LNCaP clone FGC (cell line): ENCODE measurements at places on chromosomes 6 and 20.

DNA sequence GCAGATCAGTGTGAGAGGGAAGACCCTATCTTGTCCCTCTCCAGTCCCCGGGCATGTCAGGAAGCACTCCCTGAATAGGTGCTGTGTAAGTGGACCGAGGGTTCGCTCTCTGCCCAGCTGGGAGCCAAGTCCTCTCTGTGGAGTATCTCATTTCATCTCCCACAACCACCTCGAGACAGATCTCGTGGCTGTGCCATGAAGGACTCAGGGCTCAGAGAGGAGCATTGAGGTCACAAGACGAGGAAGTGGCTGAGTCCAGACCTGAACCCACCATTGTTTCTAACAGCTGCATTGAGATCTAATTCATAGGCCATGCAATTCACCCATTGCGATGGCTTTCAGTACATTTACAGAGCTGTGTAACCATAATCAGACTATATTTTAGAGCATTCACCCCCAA lies 34.7 kb upstream of the STX16 start:
- no peak for DNase-seq

DNA sequence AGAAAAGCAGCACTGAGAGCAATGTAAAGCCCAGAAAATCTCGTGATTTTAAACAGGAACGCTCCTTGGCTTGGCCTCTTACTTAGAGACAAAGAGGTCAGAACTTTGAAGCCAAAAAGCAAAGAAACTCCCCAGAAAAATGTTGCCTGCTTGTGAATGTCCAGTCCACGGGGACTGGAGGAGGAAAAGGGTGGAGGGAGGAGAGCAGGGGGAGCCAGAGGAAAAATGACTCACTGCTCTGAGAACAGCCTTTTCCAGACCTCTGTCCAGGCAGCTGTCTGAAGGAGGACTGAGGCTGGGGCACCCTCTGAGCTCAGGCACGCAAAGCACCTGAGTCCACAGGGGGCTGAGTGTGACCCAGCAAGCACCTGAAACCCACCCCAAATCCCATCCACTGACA lies 64.7 kb downstream of the TRAM2 start:
- DNase-seq = no peak

- DNase-seq = no peak
These were observed 3.7 kb upstream of the FASTKD5 start for GRCh38 chr20:3163099-3164042.

DNA sequence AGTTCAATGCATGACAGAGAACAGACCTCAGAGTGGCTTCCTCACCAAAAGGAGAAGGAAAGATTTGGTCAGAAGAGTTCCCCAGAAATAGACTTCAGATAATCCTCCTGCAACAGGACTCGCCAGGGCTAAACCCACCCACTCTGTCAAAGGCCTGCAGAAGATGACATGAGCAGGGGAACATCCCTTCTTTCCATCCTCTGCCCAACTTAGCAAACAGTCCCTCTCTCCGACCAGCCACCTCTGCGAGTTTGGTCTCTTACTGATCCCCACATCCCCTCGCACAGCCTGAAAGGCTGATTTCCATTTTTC lies 7.5 kb downstream of the NFATC2 start:
- DNase-seq = no peak
